ENCODE measurements at places on chromosomes 6 and 20.

DNA sequence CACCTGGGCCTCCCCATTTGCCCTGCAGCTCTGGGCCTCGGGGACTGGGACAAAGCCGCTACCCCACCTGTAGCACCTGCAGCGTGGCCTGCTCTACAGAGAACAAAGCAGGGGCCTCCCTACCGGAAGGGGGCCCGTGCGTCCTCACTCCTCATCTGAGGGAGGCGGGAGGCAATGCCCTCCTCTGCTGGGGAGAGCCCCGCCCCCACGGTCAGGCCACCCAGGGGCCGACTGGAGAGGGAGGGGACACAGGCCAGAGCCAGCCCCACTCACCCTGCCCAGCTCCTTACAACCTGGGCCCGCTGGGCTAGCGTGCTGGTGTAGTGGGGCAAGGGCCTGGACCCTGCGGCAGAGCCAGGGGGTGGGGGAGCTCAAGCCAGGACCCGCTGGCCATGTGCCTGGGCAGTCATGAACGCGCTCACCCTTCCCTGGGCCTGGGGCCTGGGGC, 8.0 kb downstream of the LAMA5 start:
- no peak for DNase-seq

- DNase-seq: no peak
These were observed 59.7 kb upstream of the SUPT3H start for GRCh38 chr6:45437439-45437815.

GRCh38 chr20:49868538-49868937, 46.8 kb downstream of the SPATA2 start:
- DNase-seq: no peak

DNA sequence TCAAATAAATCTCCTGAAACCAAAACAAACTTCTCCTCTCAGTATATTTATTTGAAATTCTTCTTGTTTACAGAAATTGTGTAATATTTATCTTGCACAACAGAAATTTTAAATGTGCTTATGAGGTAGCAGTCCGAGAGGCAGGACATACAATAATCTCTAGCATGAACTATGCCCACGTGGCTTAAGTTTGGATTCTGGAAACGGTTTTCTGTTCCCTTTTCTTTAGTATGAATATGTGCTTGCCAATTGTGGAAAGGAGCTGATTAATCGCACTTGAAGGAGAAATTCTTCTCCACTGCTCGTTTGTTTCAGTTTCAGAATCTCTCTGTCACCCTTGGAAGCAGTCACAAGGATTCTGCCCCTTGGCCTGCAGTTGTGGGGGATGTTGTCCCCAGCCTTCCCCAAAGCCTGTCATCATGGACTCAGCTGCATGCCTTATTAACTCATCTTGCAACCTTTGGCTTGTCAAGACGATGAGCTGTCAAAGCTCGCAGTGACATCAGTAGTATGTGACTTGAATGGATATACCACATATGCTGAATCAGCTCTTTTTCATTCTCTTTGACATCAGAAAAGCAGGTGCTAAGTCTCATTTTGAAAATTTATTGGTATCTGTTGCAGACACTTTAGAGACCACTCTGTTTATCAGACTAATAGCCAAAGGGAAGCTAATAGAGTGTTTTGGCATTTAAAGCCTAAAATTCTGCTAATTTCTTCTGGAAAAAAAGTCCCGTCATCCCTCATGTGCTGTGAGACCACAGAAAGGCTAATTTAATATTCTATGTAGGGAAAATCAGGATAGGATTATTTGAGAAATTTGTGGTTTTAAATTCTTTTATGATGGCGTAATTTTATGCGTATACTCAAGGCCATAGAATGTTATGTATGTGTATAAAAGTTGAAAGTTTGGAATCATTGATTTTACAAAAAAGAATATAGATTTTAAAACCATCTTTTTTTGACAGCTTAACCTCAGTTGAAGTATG, 186.8 kb downstream of the ARID1B start:
- no peak for DNase-seq

GRCh38 chr6:134458857-134459657, 141.1 kb upstream of the SGK1 start:
- DNase-seq: no peak

DNA sequence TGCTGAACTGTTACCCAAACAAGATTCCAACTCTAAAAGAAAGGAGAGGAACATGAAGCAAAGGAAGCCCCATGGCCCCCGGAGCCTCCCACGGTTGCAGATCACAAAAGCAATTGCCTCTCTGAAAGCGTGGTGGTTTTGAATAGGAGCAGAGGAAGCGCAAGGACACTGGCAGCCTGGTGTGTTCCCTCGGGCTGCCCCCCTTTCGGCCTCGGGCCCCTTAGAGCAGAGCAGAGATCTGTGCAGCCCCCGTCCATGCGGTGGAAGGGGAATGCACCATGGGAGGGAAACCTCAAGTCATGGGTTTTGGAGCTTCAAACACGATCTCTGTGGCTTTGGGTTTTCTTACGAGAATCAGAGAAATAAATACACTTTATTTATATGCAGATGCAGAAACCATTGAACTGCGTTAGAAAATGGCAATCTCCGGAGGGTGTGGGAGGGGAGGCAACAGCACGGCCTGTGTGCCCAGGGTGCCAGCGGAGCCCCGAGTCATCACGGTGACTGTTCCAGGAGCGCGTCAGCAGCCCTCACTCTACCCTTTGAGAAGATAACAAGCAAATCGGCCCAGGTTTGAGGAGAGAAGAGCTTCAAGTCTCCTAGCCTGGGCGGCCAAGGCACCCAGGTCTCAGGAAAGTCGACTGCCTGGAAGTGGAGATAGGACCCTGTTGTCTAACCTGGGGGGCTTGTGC, 20.5 kb downstream of the FOXF2 start:
- DNase-seq: no peak

DNA sequence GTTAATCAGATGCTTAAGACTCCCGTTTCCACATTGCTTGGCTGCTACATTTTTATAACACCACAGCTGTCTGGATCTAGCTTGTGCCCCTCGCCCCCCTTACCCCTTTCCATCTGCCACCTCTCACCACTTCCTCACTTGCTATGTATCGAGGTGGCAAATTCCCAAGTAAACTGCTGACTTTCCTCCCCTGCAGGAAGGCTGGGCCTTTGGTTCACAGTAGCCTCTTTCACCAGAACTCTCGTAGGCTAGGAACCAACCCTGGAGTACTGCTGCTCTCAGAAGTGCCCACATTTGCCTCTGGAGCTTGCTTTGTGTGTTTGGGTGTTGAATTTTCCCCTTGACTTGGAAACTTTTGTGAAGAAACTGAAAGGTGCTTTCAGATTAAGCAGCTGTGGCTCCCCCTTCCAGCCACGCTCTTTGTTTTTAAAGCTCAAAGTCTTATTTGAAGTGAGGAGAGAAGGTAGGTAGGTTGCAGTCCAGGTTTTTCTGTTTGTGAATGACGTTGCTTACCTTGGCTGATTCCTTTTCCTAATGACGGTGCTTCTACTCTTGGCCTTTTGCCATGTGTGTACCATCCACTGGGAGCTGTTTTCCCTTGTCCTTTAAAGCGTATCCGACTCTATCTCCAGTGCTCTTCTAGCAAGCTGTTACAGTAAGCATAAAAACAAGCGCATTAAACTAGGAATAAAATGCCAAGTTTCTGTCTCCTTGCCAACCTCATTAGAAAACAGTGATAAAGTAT, 90.4 kb downstream of the CARMIL1 start:
- no peak for DNase-seq

- DNase-seq: no peak
These were observed 81.7 kb upstream of the NXT1 start for GRCh38 chr20:23268792-23269354.

DNA sequence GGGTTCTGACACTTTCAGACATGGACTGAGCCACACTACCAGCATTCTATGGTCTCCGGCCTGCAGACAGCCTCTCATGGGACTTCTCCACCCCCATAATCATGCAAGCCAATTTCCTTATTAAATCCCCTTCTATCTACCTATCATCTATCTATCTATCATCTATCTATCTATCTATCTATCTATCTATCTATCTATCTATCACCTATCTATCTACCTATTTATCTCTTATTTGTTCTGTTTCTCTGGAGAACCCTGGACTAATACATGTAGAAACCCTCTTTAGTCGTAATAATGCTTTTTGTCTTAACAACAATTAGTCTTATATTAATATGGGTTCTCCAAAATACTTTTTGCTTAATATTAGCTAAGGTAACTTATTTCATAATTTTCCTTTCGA, 174.1 kb upstream of the PRSS16 start:
- no peak for DNase-seq

DNA sequence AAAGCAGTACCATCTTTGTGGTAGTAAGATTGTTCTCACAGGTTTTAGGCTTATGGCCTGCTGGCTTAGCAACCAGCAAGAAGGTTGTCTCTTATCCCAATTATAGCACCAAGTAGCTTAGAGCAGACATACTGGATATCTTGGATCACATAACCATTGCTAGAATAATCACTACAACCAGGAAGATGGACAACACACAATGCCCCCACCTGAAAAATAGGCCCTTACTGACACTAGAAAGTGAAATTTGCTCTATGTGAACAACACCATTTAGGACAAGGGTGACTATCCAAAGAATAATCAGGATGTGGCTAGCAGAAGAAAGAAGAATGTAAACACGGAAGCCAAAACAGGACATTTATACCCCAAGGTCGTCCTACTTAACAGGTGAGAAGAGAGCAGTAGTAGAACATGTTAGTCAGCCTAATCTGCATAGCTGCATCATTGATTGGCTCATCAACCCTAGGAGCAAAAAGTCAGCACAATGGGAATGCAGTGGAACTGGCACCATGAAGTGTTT, 172.7 kb upstream of the MARCKS start:
- no peak for DNase-seq

All from amniotic stem cell (primary cell).